ENCODE measurements at places on chromosomes 2 and 18.

GRCh38 chr2:148130581-148130980 is 109.7 kb downstream of the MBD5 start:
- peak; percentile 56 for DNase-seq

DNA sequence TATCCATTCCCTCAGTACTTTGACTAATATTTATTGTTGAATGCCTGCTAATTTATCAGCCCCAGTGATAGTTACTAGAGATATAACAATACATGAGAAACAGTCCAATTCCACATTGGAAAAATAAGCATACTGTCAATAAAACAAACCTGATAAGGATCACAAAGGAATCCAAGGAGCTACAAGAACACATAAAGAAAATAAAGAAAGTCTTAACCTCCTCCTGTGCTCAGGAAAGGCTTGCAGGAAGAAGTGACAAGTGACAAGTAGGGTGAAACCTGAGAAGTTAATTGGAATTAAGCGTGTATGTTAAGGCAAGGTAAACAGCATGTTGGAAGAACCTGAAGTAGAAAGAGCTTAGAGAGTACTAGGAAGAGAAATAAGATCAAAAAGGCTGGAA is 20.3 kb upstream of the ASNSD1 start:
- DNase-seq = no peak

DNA sequence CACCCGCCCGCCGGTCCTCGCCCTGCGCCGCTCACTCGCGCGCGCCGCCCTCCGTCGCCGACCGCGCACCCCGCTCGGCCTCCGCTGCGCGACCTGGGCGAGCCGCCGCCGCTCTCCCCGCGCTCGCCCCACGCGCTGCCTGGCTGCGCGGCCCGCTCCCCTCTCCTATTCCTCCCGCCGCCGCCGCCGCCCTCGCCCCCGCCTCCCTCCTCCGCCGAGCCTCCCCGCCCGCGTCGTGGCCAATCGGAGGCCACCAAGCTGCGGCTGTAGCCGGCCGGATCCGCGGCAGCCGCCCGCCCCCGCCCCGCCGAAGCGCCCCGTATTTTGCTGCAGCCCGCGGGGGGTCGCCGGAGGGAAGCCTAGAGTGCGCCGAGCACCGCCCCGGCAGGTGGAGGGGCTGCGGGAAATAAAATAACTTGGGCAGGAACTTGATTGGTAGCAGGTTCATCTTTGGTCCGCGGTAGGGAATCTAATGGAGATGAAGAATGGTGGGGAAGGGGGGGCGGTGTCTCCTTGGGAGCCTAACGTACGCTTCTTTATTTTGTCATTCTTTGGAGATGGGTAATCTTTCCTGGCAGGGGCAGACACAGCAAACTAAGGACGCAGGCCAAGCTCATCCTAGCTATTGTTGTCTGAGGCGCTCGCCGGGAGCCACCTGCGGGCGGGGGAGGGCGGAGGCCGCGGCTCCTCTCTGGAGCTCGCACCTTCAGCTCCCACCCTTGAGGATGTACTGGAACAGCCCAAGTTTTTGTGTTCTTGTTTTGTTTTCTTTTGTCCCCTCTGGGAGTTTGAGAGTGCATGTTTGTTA is 1.1 kb upstream of the CDH2 start:
- peak; percentile 30 for DNase-seq

GRCh38 chr2:7861910-7862702 is 819.8 kb upstream of the ID2 start:
- DNase-seq = no peak

DNA sequence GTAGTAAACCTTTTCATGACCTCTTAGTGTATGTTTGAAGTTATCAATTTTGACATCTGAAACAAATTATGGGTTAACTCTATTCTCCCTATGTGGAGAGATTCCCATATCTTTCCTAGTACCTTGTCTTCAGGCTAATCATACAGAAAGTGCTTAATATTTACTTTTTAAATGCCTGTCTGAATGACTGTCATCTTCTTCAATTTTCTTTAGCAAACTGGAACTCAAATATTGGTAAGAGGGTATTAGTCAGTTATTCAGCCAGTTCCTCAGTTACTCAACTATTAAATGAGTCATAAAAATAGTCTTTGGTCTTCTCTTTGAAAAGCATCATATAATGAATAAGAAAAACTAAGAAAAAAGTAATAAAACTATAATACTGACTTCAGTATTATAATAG is 1038.0 kb upstream of the PIK3C3 start:
- peak; percentile 30 for DNase-seq
